Glutamatergic neuron (in vitro differentiated cells): ENCODE measurements at places on chromosomes 11 and 22. TPM values are rescaled to one million over a fixed set of nuclear protein-coding genes. Genes with fewer than 3 reads are reported as not detected.

DCHS1 gene
- total RNA-seq = 91.5 TPM

APOL3 gene
- not detected for total RNA-seq

FLRT1 gene
- total RNA-seq = 3.7 TPM

HPS5 gene
- total RNA-seq = 17.9 TPM

ANKRD49 gene
- 11.9 TPM for total RNA-seq

RFPL1 gene
- total RNA-seq = not detected

SLC37A2 gene
- 0.74 TPM for total RNA-seq

FBLN1 gene
- total RNA-seq = 184 TPM

ESAM gene
- total RNA-seq = 0.54 TPM

TRIM6 gene
- total RNA-seq = 0.64 TPM

RPS13 gene
- 683 TPM for total RNA-seq

PHOX2A gene
- total RNA-seq = 12.0 TPM

PRODH gene
- 4.0 TPM for total RNA-seq
